Left renal cortex interstitium (tissue), 4 donors: ENCODE measurements at places on chromosomes 3 and 15. TPM values are rescaled to one million over a fixed set of nuclear protein-coding genes. Genes with fewer than 3 reads are reported as not detected.

Gene COLQ
- 3.0 TPM for polyA plus RNA-seq

GRCh38 chr3:81908561-81908960 is 147.1 kb upstream of the GBE1 start:
- no peak for DNase-seq

GRCh38 chr3:147589016-147589415 is 179.9 kb downstream of the ZIC1 start:
- no peak for DNase-seq

DNA sequence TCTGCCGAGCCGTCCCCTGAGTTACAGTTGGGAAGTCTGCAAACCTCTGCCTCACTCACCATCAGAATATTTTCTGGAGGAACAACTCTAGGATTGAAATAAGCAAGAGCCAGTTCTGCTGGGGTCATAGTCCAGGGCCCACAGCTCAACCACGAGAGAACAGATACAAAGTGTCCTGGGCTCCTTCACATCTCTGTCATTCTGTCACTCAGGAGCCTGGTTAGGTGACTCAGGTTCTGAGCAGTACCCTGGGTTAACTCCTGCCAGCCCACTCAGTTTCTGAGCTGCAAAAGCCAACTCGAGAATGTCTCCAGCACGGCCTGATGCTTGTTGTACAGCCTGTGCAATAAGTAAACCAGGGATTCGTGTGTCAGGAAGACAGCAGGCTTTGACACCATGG is 155.7 kb downstream of the SLCO3A1 start:
- no peak for DNase-seq

Gene SCG5
- 16.3 TPM for polyA plus RNA-seq

DNA sequence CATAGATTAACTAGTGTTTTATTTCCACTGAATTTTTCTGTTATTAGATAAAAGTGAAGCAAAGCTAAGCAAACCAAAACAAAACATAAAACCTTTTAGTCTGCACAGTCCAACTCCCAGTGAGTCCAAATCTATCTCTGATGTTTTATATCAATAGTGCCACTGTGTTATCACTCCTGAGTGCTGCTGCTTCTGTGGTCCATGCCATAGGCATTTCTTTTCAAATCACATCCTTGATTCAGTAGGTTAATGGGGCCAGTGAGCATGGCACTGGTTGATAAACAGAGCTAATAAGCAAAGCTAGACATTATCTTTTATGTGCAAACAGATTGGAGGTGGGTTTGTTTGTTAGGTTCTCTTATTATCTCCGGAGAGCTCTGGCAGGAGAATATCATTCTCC is 30.0 kb downstream of the RBMS3 start:
- DNase-seq: no peak

DNA sequence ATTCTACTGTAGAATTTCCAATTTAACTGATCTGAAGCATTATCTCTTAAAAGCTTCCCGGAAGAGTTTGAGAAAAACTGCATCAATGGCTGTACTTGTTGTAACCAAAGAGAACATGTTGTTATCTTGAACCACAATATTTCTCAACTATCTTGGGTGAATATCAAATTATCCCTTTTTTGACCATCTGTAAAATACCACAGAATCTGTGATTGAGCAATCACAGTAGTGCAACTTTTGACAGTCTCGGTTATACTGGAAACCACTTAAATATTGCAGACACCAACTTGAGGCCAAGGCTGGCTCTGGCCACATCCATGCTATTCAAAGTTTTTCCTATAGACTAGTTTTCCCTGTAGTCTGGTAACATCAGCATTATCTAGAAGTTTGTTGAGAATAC is 842.8 kb upstream of the EPHA6 start:
- no peak for DNase-seq

DNA sequence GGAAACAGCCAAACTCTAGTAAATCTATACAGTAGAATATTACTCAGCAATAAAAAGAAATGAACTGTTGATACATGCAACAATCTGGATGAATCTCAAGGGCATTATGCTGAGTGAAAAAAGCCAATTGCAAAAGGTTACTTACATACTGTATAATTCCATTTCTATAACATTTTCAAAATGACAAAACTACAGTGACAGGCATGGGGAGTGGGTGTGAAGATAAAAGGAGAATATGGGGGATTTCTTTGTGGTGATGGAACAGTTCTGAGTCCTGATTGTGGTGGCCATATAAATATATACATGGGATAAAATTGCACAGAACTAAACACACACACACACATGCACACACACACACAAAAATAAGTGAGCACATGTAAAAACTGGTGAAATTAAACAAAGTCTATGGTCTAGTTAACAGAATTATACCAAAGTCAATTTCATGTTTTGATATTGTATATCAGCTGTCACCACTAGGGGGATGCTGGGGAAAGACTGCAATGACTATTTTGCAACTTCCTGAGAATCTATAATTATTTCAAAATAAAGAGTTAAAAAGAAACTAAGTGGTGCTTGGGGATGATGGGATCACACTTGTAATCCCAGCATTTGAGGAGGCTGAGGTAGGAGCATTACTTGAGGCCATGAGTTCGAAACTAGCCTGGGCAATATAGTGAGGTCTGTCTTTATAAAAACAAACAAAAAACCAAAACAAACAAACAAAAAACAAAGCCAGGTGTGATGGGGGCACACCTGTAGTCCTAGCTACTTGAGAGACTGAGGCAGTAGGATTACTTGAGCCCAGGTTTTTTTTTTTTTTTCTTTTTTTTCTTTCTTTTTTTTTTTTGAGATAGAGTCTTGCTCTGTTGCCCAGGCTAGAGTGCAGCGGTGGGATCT is 66.0 kb downstream of the SPTSSB start:
- DNase-seq: no peak

GRCh38 chr15:92981333-92981732 is 81.2 kb downstream of the CHD2 start:
- DNase-seq: no peak

- DNase-seq: no peak
Observed at GRCh38 chr15:78103406-78104118, 11.2 kb downstream of the SH2D7 start.

GRCh38 chr15:70327328-70327855 is 229.7 kb upstream of the TLE3 start:
- no peak for DNase-seq
